Breast epithelium (tissue), 4 donors: ENCODE measurements at places on chromosomes 1 and 21.

- no peak for DNase-seq
These were observed 124.9 kb upstream of the IFFO2 start for GRCh38 chr1:19081218-19081893.

DNA sequence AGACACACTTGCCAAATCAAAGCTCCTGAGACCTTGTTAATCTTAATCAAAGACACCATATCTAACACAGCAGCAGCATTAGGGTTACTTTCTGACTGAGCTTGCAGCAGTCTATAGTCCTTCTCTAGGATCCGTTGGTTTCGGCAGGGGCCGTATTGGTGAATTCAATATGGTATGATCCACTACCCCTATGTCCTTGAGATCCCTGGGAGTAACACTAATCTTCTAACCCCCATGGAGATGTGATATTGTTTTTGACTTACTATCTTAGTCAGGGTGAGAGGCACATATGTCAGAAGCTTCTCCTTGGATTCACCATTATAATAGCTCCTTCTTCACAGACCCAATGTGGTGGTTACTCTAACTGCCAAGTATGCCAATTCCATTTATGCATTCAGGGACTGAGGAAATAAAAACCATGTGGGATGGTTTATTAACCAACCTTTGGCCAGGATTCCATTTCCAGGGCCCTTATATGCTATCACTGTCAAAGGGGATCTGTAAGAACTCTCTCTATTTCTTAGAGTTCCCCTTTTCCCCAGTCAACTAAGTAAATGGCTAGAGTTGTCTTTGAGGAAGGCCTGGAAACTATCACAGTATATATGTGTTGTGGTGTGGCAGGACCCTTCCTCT is 673.6 kb upstream of the USP24 start:
- no peak for DNase-seq

- no peak for DNase-seq
These were observed 28.5 kb upstream of the CAMK1G start for GRCh38 chr1:209554761-209555611.

DNA sequence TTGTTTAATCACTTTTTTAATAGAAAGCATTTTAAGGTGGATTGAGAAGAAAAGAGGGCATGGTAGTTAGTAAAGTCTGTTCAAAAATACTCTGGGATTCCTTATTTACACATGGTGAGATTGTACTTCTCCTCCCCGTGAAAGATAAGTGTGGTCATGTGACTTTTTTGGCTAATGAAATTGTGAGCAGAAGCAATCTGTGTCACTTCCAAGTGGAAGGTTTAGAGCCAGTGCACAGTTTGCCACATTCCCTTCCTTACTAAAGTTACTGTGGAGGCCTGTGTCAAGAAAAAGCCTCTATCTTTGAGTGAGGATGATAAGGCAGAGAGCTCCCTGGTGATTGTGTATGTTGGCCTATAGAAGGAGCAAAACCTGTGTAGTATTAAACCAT is 471.3 kb downstream of the OMA1 start:
- DNase-seq, result no peak

- DNase-seq, result no peak
These were observed 125.8 kb downstream of the ST6GALNAC5 start for GRCh38 chr1:76993036-76993435.

GRCh38 chr1:18926315-18927081 is 24.1 kb upstream of the ALDH4A1 start:
- DNase-seq, result peak; percentile 63

DNA sequence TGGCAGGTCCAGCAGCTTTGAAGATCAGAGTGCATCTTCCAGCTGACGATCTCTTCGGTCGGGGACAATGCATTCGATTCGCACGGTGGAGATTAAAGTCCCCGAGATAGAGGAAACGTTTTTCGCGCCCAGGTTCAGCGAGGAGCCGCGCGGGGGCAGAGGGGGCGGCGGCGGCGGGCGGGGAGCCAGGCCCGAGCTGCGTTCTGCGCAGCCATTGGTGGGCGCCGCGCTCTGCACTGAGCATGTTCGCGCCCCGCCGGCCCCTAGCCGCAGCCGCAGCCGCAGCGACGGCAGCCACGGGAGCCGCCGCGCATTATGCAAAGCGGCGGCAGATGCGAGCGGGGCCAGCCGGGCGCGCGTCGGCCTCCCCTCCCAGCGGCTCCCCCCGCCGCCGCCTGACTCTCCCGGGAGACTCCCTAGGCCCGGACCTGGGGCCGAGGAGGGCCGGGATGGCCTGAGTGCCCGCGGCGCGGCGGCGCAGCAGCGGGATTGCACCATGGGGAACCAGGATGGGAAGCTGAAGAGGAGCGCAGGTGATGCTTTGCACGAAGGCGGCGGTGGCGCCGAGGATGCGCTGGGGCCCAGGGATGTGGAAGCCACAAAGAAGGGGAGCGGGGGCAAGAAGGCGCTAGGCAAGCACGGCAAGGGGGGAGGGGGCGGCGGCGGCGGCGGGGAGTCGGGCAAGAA is at the start of gene FMN2:
Gene FMN2 (plus strand): TSS at position 270 of the 687 bp plus-strand sequence. CDS start 227 bp downstream, at position 497.
- no peak for DNase-seq

GRCh38 chr1:17304151-17304825 is 3.7 kb upstream of the PADI4 start:
- DNase-seq, result no peak

GRCh38 chr1:192867180-192867579 is 58.3 kb downstream of the RGS2 start:
- no peak for DNase-seq

DNA sequence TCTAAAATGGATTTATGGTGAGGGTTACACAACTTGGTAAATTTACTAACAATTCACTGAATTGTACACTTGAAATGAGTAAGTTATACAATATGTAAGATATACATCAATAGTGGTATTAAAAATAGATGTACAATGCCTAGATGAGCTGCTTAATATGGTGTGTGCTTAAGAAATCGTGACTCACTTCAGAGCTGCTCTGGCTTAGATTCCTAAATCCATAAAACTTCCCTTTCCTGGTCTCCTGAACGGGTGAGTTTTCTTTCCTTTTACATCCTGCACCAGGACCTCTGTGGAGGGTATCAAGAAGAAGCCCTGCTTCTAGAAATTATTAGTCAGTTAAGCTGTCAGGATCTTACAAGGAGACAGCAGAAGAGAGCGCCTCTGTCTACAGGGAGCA is 30.4 kb downstream of the H3-3A start:
- DNase-seq, result no peak

DNA sequence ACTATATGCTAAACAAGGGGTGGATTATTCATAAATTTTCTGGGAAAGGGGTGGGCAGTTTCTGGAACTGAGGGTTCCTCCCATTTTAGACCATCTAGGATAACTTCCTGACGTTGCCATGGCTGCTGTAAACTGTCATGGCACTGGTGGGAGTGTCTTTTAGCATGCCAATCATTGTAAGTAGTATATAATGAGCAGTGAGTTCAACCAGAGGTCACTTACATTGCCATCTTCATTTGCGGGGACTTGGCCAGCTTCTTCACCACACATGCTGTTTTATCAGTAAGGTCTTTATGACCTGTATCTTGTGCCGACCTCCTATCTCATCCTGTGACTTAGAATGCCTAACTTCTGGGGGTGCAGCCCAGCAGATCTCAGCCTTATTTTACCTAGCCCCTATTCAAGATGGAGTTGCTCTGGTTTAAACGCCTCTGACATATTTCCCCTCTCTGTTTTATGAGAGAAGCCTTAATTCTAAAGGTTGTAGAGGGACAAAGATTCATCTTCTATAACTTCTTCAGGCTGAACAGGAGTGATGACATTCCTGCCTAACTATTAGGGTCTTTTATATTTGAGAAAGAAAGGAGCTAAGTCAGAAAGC is 60.4 kb downstream of the DIP2A start:
- no peak for DNase-seq

- DNase-seq, result no peak
These were observed 889.6 kb upstream of the ADGRL4 start for GRCh38 chr1:79896140-79896539.

DNA sequence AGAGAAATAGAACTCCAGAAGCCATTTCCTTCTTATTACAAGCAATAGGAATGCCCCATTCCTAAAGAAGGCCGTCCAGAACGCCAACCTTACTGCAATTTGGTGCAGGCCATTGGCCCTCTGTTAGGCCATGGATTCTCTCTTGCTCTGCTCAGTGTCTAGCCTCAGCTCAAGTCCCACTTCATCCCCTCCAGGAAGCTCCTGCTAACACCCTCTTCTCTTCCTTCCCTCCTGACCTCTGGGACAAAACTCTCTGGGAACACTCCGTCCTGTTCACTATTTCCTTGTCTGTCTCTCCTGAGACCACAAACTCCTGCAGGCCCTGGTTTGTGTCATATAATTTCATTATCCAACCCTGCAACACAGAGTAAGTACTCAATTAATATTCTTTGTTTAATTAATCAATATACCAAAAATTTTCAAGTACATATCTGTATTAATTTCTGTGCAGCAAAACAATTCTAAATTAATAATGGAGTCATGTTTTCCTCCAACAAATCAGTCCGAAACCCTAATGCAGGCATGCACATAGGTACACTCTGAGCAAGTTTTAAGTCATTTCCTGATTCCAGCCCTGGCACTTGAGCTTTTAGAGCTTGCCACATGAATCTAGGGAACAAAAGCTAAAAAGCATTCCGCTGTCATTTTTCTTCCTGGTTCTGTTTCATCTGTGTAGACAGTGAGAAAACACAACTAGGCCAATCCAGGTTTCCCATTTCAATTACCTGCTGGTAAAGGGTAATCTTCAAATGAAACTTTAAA is 245.3 kb downstream of the SETD4 start:
- no peak for DNase-seq

DNA sequence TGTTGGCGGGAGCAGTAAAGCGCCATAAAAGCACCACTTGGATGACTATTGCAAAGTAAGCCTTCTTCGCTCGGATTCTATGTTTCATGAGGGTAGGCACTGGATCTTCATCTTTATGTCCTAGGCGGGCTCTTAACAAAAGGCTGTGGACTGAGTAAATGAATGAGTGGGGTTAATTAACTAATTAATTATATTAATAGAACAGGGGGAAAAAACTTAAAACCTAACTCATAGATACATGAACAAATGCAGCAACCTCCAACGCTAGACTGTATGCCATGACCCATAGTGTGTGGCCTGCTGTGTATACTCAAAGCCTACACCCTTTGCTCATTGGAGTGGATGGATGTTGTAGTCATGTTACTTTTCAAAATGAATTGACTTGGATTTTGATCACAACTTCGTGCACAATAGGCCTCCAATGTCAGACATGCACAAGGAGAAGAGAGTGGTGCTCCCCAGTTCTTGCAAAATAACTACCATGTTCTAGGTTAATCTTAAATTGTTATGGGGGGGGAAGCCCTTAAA is 417 bp upstream of the GFI1 start:
- DNase-seq, result no peak

DNA sequence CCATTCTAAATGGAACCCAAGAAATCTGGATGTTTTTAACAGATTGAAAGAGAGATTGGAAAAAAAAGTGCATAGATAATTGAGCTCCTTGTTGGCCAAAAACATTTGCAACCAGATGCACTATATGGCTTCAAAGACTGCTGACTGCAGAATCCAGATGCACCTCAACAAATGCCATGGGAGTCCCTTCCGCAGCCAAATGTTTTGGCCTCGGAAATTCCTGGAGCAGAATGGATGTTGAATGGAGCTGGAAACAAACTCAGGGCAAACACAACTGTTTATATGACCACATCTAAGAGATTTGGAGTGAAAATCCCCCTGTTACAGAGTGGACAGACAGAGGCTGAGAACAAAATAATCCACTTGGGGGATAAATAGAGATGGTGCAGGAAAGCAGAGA is 285.0 kb upstream of the NFIA start:
- no peak for DNase-seq

DNA sequence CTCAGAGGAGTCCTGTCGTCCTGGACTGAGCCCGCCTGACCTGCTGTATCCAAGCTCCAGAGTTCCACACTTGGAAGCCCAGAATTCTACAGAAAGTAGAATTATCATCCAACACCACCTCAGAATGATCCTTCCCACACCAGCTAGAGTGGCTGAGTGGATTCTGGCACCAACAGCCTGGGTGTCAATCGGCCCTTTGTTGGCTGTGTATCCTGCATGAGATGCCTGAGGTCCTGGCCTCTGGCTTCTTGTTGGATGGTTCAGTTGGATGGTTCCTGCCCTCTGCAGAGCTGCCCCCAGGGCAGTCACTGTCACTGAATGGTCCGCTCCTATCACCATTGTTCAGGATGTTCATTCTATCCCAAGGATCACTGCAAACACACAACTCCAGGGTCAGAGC is 49.8 kb downstream of the PGBD5 start:
- no peak for DNase-seq

DNA sequence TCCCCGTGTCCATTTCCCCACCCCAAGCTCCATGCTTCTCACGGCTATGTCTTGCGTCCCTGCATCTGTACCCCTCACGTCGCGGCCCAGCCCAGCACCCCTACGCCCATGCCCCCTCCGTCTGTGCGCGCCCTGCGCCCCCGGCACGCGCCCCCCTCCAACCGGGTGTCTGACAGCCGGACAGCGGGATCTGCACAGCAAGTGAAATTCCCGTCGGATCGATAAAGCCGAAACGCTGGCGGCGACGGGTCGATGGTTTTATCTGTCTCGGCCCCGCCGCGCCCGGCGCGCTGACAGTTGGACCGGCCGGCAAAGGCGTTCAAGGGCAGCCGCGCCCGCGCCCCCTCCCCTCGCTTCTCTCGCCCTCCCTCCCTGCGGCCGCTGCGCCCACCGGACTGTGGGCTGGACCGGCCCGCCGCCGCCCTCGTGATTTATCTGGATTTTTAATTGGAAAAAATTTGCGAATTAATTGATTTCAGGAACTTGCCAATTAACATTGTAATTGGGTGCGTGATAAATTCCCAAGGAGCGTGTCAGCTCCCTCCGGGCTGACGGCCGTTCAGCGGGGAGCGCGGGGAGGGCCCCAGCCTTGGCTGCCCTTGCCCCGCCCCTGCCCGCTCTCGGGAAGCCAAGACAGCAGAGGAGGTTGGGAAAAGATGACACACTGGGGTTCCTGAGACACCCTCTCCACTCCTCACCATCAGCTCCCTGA is 57.1 kb downstream of the TMEM53 start:
- no peak for DNase-seq

- DNase-seq, result no peak
These were observed 5.7 kb upstream of the SLC1A7 start for GRCh38 chr1:53148123-53148522.

GRCh38 chr1:119947468-119947867 is 51.2 kb upstream of the ADAM30 start:
- DNase-seq, result no peak
